ENCODE measurements at places on chromosomes 6 and 20.

DNA sequence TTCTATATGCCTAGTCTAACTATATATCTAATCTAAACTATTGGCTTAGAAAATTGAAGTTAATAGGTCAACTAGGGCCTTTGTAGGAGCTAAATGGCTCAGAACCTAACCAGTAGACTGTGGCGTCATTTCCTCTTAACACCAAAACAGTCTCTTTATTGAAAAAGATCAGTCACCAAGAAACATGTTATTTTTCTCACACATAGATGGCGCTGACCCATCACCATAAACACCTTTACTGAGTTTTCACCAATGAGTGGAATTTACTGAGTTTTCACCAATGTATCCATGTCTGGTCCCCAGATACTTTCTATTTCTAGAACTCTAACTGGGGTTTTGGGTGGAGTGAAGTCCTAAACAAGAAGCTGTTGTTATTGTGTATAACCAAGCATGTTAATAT, 636.0 kb downstream of the BCKDHB start:
- no peak for DNase-seq

DNA sequence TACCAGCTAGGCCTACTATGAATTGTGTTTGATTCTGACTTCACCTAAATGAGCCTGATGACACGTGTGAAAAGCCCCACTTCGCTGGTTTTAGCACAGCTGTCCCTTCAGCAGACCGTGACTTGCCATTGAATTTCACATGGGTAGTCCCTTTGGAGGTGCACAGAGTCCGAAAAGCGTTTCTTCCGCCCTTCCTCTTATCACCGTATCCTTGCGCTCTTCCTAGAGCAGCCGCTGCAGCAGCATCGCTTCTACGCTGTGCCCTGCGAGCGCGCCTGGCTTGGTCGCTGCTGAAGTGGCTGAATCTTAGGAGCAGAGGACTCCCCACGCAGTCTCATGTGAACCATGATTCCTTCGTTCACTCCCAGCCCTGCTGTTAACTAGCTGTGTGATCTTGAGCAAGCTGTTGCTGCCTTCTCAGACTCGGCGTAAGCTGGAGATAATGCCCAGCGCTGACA, 127.0 kb downstream of the PACRG start:
- no peak for DNase-seq

- DNase-seq = no peak
Observed at GRCh38 chr6:165950316-165950715, 217.3 kb downstream of the TBXT start.

GRCh38 chr20:16571333-16571732, 1.9 kb downstream of the KIF16B start:
- DNase-seq = no peak

- no peak for DNase-seq
Observed at GRCh38 chr6:144675231-144675861, 390.2 kb downstream of the UTRN start.

GRCh38 chr20:11411765-11412164, 505.9 kb upstream of the BTBD3 start:
- no peak for DNase-seq

GRCh38 chr6:155894758-155895157, 439.1 kb upstream of the NOX3 start:
- DNase-seq = no peak

- no peak for DNase-seq
Observed at GRCh38 chr20:48398506-48399449, 429.0 kb downstream of the PREX1 start.

DNA sequence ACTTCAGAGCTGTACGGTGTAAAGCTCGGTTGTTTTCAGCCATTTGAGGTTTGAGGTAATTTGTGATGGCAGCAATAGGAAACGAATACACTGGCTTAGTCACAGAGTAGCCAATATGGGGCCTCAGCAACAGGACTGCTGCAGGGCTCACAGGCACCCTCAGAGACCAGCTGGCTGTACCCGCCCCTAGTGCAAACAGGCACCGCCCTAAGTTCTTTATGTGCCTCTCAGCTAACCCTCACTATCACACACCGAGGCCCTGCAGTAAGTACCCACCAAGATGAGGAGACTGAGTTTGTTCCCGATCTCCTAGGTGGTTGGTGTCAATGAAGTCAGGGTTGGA, 11.2 kb upstream of the SERPINB9 start:
- DNase-seq = no peak

DNA sequence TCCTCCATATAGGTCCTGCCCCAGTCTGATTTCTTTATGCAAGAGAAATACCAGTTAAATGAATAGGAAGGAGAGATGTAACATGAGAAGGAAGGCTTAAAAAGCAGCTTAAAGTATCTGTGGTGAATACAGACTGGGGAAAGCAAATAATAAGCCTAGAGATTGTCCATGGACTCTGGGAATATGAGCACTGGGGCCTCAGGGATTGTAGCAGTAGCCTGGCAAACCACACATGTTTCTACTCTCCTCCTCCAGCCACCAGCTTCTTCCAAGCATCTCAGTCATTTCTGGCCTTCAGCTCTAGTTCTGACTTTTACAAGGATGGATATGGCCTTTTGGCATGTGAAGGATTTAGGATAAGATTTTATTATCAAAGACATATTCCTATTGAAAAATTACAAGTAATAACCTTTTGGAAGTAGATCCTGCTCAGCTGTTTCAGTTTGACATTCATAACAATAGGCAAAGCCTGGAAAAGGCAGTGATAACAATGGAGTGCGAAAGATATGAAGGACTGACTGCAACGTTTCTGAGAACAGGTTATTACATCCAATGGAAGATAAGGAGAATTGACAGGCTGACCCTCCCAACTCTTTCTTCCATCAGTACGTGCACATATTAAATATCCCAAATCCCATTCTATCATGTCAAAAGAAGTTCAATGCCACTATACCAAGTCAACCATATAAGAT, 41.6 kb downstream of the CYP39A1 start:
- DNase-seq = no peak

DNA sequence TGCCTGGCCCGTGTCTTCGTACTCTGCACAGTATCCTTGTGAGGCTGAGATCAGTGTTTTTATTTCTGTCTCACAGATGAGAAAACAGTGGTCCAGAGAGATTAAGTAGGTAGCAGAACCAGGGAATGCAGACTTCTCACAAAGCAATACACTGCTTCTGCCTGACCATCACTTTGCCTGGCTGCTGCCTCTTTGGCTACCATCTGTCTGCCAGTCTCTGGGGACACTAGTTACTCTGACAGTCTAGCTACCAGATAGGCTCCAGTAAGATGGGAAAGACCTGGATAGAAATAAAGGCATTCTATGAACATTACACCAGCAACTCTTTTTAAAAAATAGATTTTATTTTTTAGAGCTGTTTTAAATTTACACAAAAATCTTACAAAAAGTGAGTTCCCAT, 96.9 kb downstream of the PHACTR3 start:
- DNase-seq = no peak

GRCh38 chr6:149331871-149332270, 14.4 kb downstream of the TAB2 start:
- no peak for DNase-seq

DNA sequence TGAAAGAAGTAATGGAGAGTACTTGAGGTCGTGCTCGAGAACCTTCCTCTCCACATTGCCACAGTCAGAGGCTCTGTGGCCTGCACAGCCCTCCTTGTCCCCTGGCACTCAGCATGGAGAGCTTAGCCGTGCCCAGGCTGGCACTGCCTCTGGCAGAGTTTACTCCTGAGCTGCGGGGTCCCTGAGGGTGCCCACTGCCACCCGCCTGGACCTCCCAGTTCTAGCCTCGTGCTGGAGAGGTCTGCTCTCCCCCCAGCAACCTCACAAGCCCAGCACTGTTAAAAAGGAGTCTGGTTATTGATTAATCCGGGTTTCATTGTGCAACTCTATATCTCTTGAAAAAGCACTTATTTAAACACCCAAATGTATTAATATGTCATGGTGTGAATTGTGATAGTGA, 226.8 kb downstream of the TMEM242 start:
- no peak for DNase-seq

DNA sequence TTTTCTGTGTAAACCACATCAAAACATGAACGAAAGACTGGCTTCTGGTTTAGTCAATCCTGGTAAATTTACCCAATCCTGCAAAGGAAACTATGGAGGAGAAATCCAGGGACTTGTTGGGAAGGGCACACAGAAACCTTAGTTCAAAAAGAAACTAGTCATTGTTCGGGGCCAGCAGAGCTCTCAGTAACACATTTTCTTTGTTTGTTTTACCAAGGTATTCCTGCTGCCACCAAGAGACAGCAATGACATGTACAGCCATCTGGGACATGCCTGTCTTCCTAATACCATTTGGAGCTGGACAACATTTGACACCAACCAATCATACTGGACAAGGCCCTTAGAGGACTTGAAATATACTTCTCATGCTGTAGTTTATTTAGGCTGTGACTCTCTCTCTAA, 8.3 kb downstream of the OARD1 start:
- DNase-seq = no peak

DNA sequence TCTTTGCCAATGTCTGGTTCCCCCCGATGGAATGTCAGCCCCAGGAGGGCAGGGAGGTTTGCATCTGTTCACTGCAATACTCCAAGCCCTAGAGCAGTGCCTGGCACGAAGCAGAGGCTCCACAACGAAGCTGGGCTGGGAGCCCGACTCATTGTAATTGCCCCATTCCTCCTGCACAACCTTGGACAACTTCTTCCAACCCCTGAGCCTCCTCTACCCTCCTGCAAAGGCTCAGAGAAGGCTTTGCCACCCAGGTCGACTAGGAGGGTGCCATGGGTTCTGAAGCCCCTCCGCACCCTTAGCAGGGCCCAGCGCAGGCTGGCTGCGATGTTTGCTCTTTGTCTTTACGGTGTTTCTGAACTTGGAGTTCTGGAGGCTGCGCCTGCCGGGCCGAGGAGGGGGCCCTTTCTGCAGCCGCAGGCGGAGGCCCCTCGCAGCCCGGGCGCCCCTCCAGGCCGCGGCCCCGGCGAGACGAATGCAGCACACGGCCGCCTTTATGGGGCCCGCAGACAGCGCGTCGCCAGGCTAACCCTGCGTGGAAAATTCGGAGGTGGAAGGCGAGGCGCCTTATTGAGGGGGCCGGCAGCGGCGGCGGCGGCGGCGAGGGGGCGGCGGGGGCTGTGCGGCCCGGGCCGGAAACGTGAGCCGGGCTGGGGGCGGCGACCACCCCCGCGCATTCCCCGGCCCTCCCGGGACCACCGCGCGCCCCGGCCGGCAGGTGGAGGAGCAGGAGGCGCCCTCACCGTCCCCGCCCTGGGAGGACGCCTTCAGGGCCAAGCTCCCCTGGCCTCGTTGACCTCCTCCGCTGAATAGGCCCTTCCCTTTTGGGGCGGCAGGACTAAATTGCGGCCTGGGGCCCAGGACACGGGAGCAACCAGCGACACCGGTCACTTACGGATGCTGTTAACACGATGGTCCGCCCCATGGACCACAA, 27.0 kb downstream of the SNAI1 start:
- DNase-seq = no peak

- no peak for DNase-seq
Observed at GRCh38 chr20:11642866-11643265, 274.8 kb upstream of the BTBD3 start.

DNA sequence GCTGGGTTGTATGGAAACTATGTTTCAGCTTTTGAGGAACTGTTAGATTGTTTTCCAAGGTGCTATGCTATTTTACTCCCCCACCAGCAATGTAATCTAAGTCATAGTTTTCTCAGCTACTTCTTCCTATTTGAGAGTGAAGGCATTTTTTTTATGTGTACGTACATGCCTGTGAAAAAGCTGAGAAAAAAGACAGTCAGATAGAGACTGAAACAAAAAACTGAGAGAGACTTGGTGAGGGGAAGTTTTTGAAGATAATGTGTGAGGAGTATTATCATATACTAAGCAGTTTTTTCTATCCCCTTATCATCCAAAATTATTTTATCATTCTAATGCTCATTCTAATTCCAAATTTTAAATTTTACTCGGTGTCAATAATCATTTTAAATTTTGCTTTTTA, 780.0 kb downstream of the BCKDHB start:
- no peak for DNase-seq

DNA sequence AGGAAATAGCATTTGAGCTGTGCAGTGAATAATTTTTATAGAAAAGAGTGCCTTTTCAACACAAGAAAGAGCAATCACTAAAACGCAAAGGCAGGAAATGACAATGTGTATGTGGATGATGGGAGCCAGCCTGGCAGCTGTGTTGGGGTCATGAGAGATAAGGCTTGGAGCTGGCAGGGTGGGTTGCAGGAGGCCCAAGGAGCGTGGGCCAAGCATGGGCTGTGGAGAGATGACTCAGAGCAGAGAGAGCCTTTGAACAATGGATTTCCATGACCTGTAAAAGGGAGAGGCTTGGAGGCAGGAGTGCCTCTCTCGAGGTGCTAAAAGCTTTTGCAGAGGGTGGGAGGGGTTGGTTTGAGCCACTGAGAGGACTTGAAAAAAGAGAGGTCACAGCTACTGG, 6.6 kb upstream of the TBC1D7 start:
- DNase-seq = no peak

GRCh38 chr6:132571774-132572173, 1.7 kb downstream of the TAAR6 start:
- no peak for DNase-seq

- DNase-seq = no peak
Observed at GRCh38 chr6:85662251-85662650, 19.6 kb upstream of the SYNCRIP start.

- DNase-seq = no peak
Observed at GRCh38 chr6:6717953-6718352, 129.4 kb downstream of the LY86 start.

- no peak for DNase-seq
Observed at GRCh38 chr6:117480651-117481050, 1.8 kb upstream of the DCBLD1 start.

DNA sequence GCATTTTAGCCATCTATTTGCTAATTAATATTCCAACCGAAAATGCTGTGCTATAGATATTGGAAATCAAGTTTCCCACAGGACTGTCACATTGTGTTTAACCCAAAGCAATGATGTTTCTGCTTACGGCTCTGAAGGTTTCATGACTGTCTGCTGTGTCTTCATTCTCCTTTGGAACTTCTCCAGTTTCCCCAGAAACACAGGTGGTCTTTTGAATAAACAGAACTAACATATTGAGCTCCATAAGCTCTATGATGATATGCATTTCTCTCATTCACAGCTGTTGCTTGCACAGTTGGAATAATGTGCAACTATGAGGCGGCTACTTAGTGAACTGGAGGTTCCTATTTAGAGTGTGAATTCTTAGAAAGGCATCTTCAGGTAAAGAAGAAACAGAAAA, 266.0 kb upstream of the ID4 start:
- DNase-seq = no peak

- DNase-seq = no peak
Observed at GRCh38 chr6:96620851-96621250, 57.9 kb downstream of the FHL5 start.

- DNase-seq = no peak
Observed at GRCh38 chr20:6466075-6466810, 301.2 kb upstream of the BMP2 start.

Measured in left forelimb (tissue), 1 donor.